NCI-H2081 treated with DMSO at 0.1 percent for 48 hours (cell line): ENCODE measurements at places on chromosomes 16 and 17.
A peak's percentile ranks its signal among the peaks of the same experiment; 100 is the strongest.

DNA sequence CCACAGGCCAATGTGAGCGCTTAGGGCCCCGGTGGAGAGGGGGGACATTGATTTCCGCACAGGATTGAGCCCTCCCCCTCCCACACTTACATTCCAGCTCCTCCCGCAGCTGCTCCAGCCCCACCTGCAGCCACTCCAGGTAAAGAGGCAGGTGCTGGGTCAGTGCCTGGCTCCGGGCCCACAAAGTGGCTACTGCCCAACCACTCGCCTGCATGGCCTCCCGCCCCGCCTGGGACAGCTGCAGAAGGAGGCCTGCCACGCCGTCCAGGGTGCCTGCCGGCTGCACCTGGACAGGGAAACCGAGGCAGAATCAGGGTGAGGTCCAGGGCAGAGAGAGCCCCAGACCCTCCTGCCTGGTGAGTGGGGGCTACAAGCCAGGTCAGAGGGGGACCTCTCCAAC, 46.3 kb downstream of the RMI2 start:
- peak; percentile 51 for DNase-seq

GRCh38 chr17:70906808-70907207, 737.5 kb downstream of the KCNJ2 start:
- DNase-seq, result no peak

GRCh38 chr16:89785523-89786155, 30.8 kb downstream of the FANCA start:
- no peak for DNase-seq

- DNase-seq, result no peak
Observed at GRCh38 chr17:49580055-49580721, 4.5 kb downstream of the NXPH3 start.

GRCh38 chr16:88473666-88474534, 20.8 kb downstream of the ZFPM1 start:
- DNase-seq, result no peak
